ENCODE measurements at places on chromosomes 11 and 22. TPM values are rescaled to one million over a fixed set of nuclear protein-coding genes. Genes with fewer than 3 reads are reported as not detected.
A peak's percentile ranks its signal among the peaks of the same experiment; 100 is the strongest.

GRCh38 chr11:49208006-49208721, at the start of gene FOLH1:
Gene FOLH1, minus strand, starts transcription at chr11:49208602. Its CDS starts 193 bp downstream, at chr11:49208409.
- no peak for DNase-seq

DNA sequence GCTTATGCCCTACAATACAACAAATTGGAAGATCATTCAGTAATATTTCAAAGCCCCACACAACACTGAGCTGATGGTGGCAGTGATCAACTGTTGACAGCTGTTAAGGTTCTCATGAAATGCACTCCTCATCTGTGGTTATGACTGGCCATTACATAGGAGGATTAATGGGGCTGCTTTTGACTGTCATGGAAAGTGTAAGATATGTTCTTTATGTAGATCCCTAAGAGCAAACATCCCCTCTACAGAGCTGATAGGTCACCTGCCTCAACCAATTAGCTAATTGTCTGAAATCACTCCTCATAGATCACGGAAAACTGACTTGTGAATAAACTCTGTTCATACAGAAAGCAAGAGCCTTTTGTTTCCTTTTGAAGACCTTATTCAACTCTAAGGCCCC, 78.1 kb downstream of the GAB2 start:
- DNase-seq: no peak

DNA sequence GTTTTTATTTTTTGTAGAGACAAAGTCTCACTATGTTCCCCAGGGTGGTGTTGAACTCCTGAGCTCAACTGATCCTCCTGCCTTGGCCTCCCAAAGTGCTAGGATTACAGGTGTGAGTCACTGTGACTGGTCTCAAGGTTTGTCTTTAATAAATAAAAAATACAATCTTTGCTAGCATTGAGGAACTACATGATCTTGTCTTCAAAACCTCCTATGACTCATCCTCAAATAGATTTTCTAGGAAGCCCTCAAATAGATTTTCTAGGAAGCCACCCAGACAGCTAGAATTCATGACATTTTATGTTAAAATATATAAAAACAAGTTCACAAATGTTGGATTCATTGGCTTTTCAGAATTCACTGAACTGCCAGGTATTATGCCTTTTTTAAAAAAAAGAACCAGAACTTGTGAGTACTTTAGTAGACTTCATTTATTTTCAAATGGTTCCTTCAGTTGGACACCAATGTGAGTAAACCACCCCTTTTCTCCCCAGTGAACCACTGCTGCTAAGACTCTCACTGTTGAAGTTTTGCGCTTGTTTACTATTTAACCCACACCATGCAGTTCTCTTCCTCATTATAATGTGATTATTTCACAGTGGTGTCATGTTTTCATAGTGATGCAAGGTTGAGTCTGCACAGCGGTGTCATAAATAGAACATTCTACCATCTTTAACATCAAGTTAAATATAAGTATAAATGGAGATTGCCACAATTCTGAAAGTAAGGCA, 303.9 kb downstream of the CASP12 start:
- no peak for DNase-seq

- peak; percentile 11 for DNase-seq
Measured at GRCh38 chr11:18013790-18014507, 1.1 kb upstream of the SERGEF start.

DNA sequence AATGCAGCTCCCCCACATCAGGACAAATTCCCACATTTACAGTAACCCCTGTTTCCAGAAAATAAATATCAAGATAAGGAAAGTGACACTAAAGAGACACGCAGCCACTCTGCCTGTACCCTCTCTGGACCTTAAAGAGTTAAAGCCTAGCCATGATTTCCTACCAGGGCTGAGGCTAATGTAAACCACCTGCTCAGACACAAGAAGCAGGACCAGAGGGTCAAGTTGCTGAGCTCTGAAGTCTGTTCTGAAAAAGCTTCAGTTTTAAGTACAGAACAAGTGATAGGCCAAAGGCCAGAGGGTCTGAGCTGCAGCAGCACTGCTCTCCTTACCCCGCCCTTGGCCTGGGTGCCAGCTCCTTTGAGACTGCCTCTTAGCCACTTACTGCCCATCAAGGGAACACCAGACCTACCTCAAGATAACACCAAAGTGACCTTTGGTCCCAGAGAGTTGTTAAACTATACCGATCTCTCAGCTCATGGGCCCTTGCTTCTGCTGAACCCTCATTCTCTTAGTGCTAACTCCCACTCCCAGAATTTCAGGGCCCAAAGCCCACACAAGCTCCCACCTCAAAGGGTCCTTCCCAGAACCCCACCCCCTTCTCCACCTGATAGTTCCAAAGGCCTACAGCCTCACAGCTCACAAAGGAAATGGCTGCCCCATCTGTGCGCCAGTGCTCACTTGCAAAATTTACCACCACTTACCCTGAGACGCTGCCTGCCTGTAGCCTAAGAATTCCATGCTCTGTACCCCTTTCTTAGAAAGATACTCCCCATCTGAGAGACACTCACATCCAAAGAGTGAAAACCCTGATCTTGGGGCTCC, 40.5 kb downstream of the IL18BP start:
- DNase-seq: peak; percentile 83

GRCh38 chr11:117915672-117916235, 13.4 kb downstream of the TMPRSS13 start:
- DNase-seq: no peak

RGL4 gene
- total RNA-seq: 0.82 TPM

MAP6 gene
- total RNA-seq: 6.4 TPM

Data from transverse colon (tissue), 4 donors.